ENCODE measurements at places on chromosomes 1 and 21.
A peak's percentile ranks its signal among the peaks of the same experiment; 100 is the strongest.

GRCh38 chr1:39167632-39168209, 36.8 kb upstream of the MACF1 start:
- no peak for DNase-seq
- no peak overlapping the region for H3K4me3 ChIP-seq
- no peaks in the 10 kb centered on the region for H3K36me3 ChIP-seq
- H3K27me3 ChIP-seq = no peaks in the 10 kb centered on the region
- no peaks in the 10 kb centered on the region for H3K4me1 ChIP-seq
- H3K27ac ChIP-seq = no peak overlapping the region

DNA sequence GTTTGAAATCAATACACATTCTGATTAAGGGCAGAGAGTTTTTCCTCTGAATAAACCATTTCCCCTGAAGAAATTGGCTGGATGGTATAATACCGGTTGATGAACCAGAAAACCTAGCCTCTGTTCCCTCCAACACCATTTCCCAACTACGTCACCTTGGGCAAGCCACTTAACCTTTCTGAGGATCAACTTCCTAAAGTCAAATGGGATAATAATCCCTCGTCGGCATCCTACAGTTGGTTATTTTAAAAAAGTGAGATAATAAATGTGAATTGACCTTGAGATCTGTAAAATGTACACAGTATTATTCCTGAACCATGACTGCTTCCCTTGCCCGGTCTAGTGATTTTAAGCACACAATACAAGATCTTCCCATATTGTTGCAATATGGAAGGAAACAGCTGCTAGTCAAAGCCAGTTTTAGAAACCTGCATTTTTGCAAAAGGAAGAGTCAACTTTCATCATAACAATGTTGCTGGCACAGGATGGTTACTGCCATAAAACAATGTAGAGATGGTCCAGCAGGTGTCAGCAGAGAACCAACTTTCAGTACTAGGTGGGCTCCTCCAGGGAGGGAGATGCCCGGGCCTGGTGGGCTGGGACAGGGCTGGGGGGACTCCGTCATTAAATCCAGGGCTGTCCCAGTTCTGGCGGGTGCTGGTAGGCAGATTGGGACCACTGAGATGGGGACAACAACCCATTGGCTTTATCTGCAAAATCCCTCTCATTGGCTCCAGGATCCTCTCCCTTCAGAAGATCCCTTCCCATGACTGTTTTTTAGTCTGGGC, 5.2 kb upstream of the HLX start:
- H3K36me3 ChIP-seq = no peaks in the 10 kb centered on the region
- no peak overlapping the region for H3K4me3 ChIP-seq
- no peak overlapping the region for H3K27ac ChIP-seq
- peaks cover 16% of the 10 kb centered on the region for H3K4me1 ChIP-seq
- no peak for DNase-seq

- DNase-seq = no peak
- H3K27me3 ChIP-seq = no peaks in the 10 kb centered on the region
- H3K4me3 ChIP-seq = no peak overlapping the region
- peaks cover 77% of the 10 kb centered on the region for H3K4me1 ChIP-seq
- peak overlapping the region; percentile 55 for H3K27ac ChIP-seq
Observed at GRCh38 chr1:207862241-207862787, 48.6 kb downstream of the CD34 start.

GRCh38 chr1:234724516-234725176, 114.7 kb upstream of the IRF2BP2 start:
- H3K4me1 ChIP-seq = peaks cover 67% of the 10 kb centered on the region
- peak; percentile 47 for DNase-seq
- H3K36me3 ChIP-seq = no peaks in the 10 kb centered on the region
- no peaks in the 10 kb centered on the region for H3K27me3 ChIP-seq

- no peak overlapping the region for H3K27ac ChIP-seq
- H3K4me1 ChIP-seq = no peaks in the 10 kb centered on the region
- no peak for DNase-seq
Observed at GRCh38 chr1:41045740-41046139, 24.2 kb upstream of the SLFNL1 start.

- no peak for DNase-seq
- H3K4me1 ChIP-seq = no peaks in the 10 kb centered on the region
- no peaks in the 10 kb centered on the region for H3K27me3 ChIP-seq
- H3K27ac ChIP-seq = no peak overlapping the region
Observed at GRCh38 chr1:158371188-158371953, 17.7 kb downstream of the CD1E start.

DNA sequence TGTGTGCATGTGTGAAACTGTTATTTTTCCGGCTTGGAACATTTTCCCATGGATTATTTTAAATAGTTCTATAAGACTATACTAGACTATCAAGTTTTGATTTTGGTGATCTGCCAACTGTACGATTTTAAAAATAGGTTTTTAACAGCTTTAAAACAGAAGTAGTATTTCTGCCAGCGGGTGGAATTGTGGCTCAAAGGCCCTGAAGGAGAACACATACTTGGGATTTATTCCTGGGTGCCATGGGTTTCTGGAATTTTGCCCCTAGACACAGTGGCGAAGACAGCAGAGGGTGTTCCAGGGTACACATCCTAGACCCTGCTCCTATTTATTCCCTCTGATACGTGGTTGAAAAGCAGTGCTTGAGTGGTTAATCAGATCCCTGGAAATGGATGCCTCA, 81.7 kb upstream of the IPO9 start:
- no peaks in the 10 kb centered on the region for H3K4me1 ChIP-seq
- no peak for DNase-seq
- no peak overlapping the region for H3K4me3 ChIP-seq
- H3K27ac ChIP-seq = no peak overlapping the region
- no peaks in the 10 kb centered on the region for H3K27me3 ChIP-seq
- no peaks in the 10 kb centered on the region for H3K36me3 ChIP-seq

DNA sequence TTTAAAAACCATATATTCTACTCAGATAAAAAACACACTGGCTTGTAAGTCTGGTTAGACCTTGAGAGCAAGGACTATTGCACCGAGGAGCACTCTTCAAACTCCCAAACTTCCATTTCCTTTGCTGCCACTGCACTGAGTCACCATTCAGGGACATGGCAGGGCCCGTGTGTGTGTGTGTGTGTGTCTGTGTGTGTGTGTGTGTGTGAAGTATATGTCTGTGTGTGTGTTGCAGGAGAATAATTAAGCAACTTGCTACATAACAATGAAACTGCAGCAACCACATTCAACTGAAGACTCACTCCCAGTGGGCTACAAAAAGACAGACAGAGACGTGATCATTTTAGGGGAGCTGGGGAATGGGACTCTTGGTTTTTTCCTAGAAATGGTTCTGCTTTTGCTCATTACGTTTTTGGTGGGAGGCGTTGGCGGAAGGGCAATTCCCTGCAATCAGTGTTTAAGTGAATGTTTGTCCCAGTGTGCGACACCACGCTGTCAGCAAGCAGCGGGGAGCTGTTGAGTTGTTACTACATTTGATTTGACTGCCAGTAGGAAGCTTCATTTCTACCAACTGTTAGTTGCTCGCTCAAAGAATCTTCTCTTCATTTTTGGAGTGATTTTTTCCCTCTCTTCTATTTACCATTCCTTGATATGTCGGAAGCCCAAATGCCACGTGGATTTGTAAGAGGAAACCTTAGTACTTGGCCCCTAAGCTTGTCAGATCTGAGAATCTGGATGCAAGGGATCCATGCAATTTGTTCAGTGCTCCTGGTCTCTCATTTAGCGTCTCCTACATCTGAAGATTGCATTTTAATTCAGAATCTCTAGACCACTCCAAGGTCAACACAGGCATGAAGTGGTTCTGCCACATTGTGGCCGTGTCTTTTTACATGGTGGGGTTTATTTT, 36.1 kb downstream of the ESRRG start:
- H3K4me3 ChIP-seq = no peak overlapping the region
- no peak overlapping the region for H3K27ac ChIP-seq
- H3K27me3 ChIP-seq = no peaks in the 10 kb centered on the region
- no peaks in the 10 kb centered on the region for H3K4me1 ChIP-seq

GRCh38 chr1:226233806-226234205, 10.3 kb downstream of the MIXL1 start:
- no peak overlapping the region for H3K27ac ChIP-seq
- no peak for DNase-seq
- H3K27me3 ChIP-seq = no peaks in the 10 kb centered on the region
- peaks cover 14% of the 10 kb centered on the region for H3K36me3 ChIP-seq
- no peaks in the 10 kb centered on the region for H3K4me1 ChIP-seq

GRCh38 chr1:27864264-27864895, 8.0 kb upstream of the THEMIS2 start:
- H3K27ac ChIP-seq = no peak overlapping the region
- no peaks in the 10 kb centered on the region for H3K36me3 ChIP-seq
- no peak overlapping the region for H3K4me3 ChIP-seq
- H3K4me1 ChIP-seq = peaks cover 55% of the 10 kb centered on the region
- H3K27me3 ChIP-seq = no peaks in the 10 kb centered on the region

GRCh38 chr1:23558140-23558871, 995 bp downstream of the ID3 start:
- peak overlapping the region; percentile 42 for H3K27ac ChIP-seq
- no peaks in the 10 kb centered on the region for H3K27me3 ChIP-seq
- H3K36me3 ChIP-seq = no peaks in the 10 kb centered on the region
- peak overlapping the region; percentile 87 for H3K4me3 ChIP-seq

DNA sequence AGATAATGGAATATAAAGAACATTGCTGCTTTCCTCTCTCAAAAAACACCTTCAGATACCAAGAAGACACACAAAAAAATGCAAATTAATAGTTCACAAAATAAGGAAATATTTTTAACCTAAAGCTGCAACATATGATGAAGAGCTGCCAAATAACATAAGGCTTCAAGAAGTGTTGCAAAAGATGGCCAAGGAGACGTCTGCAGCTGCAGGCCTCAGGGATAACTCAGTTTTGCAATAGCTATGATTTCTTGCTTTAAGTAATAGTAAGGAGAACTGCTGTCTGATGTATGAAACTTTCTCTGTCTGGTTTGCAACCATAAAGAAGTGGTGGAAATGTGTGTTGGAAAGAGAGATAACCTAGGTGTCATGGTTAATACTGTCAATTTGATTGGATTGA, 1237.5 kb downstream of the MRPL39 start:
- no peak overlapping the region for H3K4me3 ChIP-seq
- no peaks in the 10 kb centered on the region for H3K36me3 ChIP-seq
- H3K4me1 ChIP-seq = no peaks in the 10 kb centered on the region
- no peak overlapping the region for H3K27ac ChIP-seq
- no peaks in the 10 kb centered on the region for H3K27me3 ChIP-seq

- no peaks in the 10 kb centered on the region for H3K36me3 ChIP-seq
- no peak overlapping the region for H3K27ac ChIP-seq
- DNase-seq = no peak
- H3K27me3 ChIP-seq = no peaks in the 10 kb centered on the region
Observed at GRCh38 chr1:56034222-56034621, 545.1 kb downstream of the PLPP3 start.

DNA sequence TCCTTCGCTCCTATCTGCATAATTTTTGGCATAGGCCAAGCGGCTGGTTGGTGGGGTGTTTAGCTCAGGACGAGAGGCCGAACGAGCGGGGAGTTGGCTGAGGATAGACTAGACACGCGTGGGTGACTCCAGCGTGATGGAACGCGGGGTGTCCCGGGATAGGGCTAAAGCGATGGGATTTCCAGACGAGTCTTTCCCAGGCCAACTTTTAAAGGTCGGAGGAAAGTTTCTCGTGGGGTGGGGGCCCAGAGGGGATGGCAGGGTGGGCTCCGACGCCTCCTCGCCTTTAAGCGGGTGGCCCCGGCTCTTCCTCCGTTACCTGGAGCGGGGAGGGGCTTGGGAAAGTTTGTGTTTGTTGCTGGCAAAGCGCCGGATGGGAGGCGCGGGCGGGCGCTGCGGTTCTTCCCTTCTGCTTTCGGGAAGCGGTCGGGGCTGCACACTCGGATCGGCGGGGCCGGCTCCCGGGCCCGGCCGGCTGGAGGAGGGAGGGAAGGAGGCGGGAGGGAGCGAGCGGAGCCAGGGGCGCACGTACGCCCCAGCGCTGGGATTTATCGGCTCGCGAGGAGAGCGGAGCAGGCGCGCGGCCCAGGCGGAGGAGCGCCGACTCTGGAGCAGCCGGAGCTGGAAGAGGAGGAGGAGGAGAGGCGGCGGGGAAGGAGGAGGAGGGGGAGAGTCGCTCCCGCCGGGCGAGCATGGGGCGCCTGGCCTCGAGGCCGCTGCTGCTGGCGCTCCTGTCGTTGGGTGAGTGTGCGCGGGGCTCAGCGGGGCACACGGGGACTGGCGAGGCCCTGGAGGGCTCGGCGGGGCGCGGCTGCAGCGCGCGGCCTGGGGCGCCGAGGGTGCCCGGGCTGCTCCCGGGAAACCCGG, at the start of gene PTGFRN:
PTGFRN (plus strand) TSS at position 405 of the 867 bp plus-strand sequence; CDS start at position 693, 288 bp downstream.
- peaks cover 20% of the 10 kb centered on the region for H3K4me1 ChIP-seq
- DNase-seq = no peak
- no peaks in the 10 kb centered on the region for H3K27me3 ChIP-seq
- peak within 1 kb of the TSS; percentile 61 for H3K4me3 ChIP-seq

- H3K4me3 ChIP-seq = peak overlapping the region; percentile 29
- no peak overlapping the region for H3K27ac ChIP-seq
- no peaks in the 10 kb centered on the region for H3K36me3 ChIP-seq
- DNase-seq = no peak
Observed at GRCh38 chr1:16013220-16013907, 4.5 kb downstream of the HSPB7 start.

DNA sequence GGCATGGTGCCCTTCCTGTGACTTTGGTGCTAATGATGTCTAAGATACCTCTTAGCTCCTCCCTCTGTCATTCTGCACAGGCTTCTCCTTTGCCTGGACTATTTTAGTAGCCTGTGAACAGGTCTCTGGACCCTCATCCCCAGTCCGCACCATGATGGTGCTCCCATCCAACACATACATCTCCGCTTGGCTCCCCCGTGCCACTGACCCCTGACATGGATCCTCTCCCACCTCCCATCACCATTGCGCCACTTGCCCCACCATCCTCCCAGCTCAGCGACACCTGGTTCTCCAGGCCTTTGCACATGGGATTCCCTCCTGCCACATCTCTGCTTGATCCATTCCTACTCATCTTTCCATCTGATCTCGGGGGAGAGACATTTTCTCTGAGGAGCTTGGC, 33.9 kb downstream of the RUNX3 start:
- H3K27ac ChIP-seq = no peak overlapping the region
- H3K4me3 ChIP-seq = no peak overlapping the region
- H3K4me1 ChIP-seq = peaks cover 33% of the 10 kb centered on the region

DNA sequence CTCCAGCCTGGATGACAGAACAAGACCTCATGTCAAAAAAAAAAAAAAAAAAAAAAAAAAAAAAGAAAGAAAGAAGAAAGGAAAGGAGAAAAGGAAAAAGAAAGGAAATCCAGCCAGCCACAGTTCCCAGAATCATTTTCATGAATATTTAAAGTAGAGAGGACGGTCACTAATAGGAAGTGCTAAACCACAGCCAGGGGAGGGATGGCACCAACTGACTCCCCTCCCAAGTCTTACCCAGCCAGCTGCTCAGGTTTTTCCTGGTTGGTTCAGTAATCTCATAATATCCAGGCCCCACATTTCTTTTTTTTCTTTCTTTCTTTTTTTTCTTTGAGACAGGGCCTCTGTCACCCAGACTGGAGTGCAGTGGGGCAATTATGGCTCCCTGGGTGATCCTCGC, 63.9 kb upstream of the AK4 start:
- no peak overlapping the region for H3K4me3 ChIP-seq
- H3K27ac ChIP-seq = no peak overlapping the region
- DNase-seq = no peak
- H3K36me3 ChIP-seq = no peaks in the 10 kb centered on the region

Data from CD4-positive, alpha-beta T cell (primary cell).